ENCODE measurements at places on chromosomes 7 and 10.
A peak's percentile ranks its signal among the peaks of the same experiment; 100 is the strongest.

DNA sequence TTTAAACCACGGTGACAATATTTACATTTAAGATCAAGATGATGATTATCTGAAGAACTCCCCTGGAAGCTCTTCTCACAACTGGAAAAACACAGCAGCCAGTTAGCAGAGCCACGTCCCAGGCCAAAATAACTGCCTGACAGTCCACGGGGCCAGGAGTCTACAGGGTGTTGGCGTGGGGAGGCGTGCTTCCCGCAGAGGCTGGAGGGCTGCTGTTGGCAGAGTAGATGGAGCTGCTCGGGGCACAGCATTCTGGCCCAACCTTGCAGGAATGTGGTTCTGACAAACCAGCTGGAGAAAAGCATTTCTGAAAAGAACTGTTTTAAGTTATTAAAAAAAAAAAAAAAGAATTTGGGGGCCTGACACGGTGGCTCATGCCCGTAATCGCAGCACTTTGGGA is 177.9 kb downstream of the EBF3 start:
- no peak for DNase-seq

- DNase-seq, result no peak
Measured at GRCh38 chr10:7622969-7623368, 43.8 kb downstream of the ITIH5 start.

- DNase-seq, result no peak
Measured at GRCh38 chr10:114615600-114616007, 42.5 kb downstream of the ABLIM1 start.

DNA sequence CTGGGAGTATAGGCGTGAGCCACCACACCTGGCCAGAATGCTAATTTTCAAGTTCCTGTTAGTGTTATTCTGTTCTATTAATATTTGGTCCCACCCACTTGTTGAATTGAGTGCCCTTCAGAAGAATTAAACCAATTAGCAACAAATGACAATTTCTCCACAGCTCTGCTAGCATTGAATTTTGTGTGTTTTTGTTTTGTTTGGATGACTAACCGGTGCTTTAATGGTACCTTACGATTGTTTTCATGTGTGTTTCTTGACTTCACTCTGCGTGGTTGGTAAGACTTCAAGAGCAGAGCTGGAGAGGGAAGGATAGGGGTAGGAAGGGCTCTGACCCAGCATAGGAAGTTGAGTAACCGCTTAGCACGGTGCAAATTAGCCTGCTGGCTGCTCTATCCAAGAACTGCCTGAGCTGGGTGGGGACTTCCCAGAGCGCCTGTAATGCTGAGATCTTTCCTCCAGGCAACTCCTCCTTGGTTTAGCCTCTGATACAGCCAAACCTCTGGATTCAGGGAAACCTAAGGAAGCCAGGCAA is 4.6 kb downstream of the ARPC1B start:
- DNase-seq, result peak; percentile 77

- no peak for DNase-seq
Measured at GRCh38 chr10:4046712-4047354, 261.8 kb upstream of the KLF6 start.

GRCh38 chr7:99898836-99899235 is 20.5 kb downstream of the TRIM4 start:
- no peak for DNase-seq

DNA sequence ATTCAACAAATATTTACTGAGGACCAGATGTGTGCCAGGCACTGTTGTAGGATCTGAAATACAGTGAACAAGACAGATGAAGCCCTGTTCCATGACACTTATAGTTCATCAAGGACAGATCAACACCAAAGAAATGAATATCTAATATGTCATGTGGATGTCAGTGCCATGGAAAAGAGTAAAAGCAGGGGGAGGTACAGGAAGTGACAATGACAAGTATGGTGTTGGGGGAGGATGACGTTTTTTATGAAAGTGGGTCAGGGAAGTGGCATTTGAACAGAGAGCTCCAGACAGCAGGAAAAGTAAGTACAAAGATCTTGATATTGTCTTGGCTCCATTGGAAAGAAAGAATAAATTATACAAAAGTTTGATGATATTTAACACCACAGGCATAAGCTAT is 7.0 kb upstream of the SFMBT2 start:
- no peak for DNase-seq

GRCh38 chr7:142414915-142415314 is 157.1 kb upstream of the PRSS58 start:
- DNase-seq, result no peak

DNA sequence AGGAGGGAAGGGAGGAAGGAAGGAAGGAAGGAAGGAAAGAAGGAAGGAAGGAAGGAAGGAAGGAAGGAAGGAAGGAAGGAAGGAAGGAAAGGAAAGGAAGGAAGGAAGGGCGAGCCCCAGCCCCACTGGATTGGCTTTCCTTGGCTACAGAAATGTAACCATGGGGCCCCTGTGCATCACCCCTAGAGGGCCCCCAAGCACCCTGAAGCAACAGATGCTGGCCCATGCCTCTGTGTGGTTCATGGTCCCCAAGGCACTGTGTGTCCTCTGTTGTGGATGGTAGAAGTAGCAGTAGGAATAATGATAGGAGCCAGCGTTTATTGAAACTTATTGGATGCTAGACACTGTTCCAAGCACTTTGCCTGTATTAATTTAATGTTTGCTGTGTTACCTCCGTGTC is 116.6 kb upstream of the MACROH2A2 start:
- DNase-seq, result no peak

DNA sequence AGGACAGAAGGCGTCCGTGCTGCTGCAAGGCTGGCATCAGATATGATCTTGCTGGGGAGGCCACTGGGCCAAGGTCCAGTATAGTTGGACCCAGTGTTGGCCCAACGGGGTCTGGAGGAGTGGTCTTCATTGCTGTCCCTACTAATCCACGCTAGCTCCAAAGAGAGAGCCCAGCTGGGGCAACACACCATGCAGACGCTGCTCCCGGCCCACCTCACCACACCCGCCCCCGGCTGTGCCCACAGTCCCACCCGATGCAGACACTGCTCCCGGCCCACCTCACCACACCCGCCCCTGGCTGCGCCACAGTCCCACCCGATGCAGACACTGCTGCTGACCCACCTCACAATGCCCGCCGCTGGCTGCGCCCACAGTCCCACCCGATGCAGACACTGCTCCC is 121.5 kb downstream of the VIPR2 start:
- DNase-seq, result no peak
